Stimulated activated memory B cell treated with anti-CD40 and anti-IgM and Interleukin-4, amounts not matched to agents 10 μg/mL and 1 μg/mL and 100 μg/mL, for 72 hours (primary cell): ENCODE measurements at places on chromosomes 13 and 19.

GRCh38 chr13:106161146-106161545 is 374.3 kb downstream of the EFNB2 start:
- no peak for ATAC-seq

DNA sequence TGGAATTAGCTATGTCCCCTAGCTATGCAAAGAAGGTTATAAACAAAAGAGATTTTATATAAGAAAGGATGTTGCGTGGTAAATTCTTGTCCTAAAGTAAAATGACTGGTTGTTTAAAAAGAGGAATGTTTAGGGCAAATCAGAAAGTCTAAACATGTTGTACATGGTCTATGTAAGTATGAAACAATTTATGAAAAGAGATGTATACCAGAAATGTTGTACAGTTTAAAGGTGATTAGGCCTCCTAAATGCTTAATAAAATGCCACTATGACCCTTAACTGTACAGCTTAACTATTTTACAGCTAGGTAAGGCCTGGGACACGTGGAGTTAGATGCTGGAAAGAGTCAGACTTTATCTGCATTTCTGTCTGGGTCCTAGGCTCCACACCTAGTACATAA is 775.9 kb upstream of the KLHL1 start:
- ATAC-seq = no peak

DNA sequence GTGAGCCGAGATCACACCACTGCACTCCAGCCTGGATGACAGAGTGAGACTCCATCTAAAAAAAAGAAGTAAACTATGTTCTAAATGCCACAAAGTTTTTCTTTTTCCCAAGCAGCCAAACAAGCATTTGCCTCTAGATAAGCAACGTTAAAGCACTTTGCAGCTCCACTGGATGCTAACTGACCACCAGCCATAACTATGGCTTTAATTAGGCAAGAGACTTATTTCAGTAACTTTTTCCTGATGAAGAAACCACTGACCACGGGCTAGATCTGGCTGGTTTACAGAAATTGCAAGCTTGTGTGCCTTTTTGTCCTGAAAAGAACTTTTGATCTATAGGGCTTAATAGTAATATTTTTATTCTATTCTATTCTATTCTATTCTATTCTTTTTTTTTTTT is 22.1 kb downstream of the CD70 start:
- ATAC-seq = no peak

DNA sequence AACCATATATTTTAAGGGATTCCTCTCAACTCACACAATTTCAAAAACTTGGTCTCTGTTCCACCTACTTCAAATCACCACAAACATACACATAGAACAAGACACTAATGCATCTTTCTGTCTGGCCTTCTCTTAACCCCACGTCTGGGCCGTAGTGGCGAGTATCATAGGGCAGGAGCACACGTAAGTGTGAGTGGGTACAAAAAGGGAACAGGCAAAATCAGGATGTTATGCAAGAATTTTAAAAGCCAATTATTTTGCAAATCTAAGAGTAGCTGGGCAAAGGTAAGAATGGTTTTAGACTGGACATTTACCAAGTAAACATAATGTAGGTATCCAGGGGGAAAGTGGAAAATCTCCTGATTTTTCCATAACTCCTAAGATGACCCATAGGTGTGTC is 35.1 kb downstream of the MTMR6 start:
- ATAC-seq = no peak

DNA sequence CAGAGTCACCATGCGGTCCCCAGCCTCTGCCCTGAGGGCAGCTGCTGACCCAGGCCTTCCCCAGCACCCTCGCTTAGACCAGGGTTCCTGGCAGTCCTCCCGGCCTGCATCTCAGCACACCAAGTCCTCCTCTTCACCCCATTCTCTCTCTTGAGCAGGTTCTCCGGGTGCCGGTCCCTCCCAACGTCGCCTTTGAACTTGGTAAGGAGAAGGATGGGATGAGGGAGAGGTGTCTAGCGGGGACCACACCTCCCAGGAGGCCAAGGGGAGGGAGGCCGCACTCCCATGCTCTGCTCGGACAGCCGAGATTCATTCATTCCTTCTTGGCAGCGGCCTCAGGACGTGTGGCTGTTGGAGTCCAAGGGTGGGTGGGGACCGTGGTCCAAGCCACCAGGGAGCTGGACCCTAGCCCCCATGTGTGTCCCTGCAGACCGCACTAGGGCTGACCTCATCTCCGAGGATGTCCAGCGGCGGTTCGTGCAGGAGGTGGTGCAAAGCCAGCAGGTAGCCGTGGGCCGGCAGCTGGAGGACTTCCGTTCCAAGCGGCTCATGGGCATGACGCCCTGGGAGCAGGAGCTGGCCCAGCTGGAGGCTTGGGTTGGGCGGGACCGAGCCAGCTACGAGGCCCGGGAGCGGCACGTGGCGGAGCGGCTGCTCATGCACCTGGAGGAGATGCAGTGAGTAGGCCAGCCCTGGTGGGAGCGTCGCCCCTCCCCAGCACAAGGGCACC is 9.4 kb downstream of the ARHGEF1 start:
- ATAC-seq = no peak

GRCh38 chr19:19304186-19304965 is 15.9 kb downstream of the SUGP1 start:
- no peak for ATAC-seq

- ATAC-seq = no peak
Observed at GRCh38 chr13:97967948-97968347, 14.5 kb downstream of the IPO5 start.

DNA sequence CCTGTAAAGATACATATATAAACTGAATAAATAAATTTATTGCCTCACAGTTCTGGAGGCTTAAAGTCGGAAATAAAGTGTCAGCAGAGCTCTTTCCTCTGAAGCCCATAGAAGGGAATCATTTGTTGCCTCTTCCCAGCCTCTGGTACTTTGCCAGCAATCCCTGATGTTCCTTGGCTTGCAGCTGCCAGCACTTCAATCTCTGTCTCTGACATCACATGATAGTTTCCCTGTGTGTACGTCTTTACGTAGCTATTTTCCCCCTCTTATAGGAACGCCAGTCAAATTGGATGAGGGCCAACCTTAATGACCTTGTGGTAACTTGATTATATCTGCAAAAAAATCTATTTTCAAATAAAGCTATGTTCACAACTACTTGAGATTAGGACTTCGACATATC is 250.9 kb downstream of the LIG4 start:
- ATAC-seq = no peak

DNA sequence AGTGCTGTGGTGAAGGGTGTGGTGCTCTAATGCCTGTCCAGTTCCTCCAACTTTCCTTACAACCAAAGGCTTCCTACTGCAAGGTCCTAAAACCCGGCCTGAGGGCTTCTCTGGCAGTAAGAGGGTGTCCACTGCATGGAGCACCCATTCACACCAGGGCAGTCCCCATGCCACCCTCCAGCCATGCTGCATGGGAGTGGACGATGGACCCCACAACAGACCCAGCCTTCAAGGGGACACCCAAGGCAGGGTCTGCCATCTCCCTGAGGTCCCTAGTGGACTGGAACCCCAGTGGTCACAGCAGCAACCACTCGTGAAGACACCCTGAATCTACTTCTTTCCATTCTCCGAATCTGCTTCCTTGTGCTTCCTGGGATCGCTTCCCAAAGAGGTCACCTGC is 117.6 kb upstream of the SOX1 start:
- no peak for ATAC-seq

DNA sequence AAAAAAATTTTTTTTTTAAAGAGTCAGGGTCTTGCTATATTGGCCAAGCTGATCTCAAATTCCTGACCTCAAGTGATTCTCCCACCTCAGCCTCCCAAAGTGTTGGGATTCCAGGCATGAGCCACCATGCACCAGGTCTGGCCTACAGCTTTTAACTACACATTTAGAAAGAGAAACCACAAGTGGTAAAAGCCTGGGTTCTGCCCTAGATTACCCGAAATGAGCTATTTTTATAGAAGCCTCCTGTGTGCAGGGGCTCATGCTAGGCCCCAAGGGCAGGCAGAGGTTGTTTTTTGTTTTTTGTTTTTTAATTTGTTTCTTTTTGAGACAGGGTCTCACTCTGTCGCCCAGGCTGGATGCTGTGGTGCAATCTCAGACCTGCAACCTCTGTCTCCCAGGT is 14.0 kb upstream of the MYADM start:
- ATAC-seq = no peak

DNA sequence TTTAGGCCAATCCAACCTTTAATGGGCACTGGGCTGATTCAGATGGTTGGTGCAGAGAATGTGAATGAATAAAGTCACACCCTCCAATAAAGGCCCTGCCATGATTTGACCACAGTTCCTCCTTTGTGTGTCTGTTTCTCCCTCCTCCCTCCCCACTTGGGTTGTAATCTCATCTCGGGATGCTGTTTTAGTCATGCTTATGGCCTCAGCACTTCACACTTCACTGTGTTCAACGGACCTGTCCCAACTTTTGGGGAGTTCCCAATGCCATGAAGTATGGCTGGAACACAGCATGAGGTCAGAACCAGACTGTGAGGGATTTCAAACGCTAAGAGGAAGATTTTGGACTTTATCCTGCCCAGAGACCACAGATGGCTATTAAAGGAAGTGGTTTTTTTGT is 5.6 kb upstream of the RAB8A start:
- peak; percentile 44 for ATAC-seq

- ATAC-seq = no peak
Observed at GRCh38 chr13:90947976-90948375, 399.5 kb upstream of the MIR17HG start.

GRCh38 chr19:44582581-44583265 is 30.6 kb upstream of the IGSF23 start:
- ATAC-seq = no peak

GRCh38 chr19:30516531-30516930 is 144.3 kb downstream of the ZNF536 start:
- ATAC-seq = no peak

GRCh38 chr19:50368649-50369570 is 3.5 kb upstream of the NAPSA start:
- peak; percentile 83 for ATAC-seq

DNA sequence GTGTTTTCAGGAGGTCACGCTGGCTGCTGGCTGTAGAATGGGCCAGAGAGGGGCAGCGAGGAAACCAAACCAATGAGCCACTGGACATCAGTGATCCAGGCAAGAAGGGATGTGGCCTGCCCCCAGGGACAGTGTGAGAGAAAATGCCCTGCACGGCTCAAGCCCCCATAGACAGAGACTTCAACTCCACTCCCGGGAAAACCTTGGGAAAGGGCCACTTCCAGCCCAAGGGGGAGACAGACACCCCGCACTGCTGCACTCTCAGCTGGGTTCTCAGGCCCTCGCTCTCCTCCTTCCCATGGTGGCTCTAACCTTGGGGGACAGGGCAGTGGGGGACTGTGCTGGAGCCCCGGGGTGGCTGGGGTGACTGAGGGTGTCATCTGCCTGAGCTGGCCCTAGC is 172.0 kb downstream of the KATNAL1 start:
- no peak for ATAC-seq

- ATAC-seq = no peak
Observed at GRCh38 chr19:46935066-46935663, 74.4 kb downstream of the ARHGAP35 start.

DNA sequence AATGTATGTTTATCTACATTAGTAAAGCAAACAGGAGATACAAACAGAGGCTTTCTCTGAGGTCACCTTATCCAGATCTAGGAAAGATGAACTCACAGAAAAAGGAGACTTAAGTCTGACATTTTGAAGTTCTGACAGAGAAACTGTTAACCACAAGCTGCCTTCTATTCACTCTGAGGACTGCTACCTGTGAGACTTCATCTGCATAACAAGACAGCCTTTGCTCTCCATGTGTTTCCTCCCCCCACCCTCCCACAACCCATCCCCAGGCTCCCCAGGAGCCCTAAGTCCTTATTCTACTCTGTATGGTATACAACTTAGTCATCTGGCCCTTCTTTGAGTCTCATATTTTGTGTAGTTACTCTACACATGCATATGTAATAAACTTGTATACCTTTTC is 699.0 kb downstream of the FGF9 start:
- no peak for ATAC-seq

- no peak for ATAC-seq
Observed at GRCh38 chr19:39811064-39811463, 22.9 kb downstream of the DYRK1B start.

- no peak for ATAC-seq
Observed at GRCh38 chr13:20960663-20961309, 58.2 kb upstream of the XPO4 start.

DNA sequence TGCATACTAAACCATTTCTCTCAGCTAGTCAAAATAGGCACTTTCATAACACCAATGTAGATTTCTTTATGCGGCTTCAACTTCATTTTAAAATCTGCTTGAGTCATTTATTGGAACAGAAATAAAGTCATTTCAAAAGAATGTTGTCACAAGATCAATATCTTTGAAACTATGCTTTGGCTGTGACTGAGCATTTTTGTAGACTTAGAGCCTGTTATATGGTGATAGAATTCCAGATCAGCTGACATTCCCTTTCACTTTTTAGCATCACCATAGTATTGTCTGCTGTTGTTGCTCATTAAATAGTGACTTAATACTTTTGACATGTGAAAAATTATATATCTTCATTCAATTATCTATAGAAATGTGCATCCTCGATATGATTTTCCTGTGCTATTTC is 279.2 kb upstream of the PRR20A start:
- ATAC-seq = no peak

- peak; percentile 67 for ATAC-seq
Observed at GRCh38 chr19:18789883-18790565, 1.1 kb downstream of the COMP start.

GRCh38 chr13:39422845-39423565 is 180.0 kb downstream of the LHFPL6 start:
- ATAC-seq = no peak

GRCh38 chr19:7515645-7516151 is at the start of gene ZNF358:
ZNF358 (plus strand) TSS chr19:7516103; CDS start chr19:7519243, 3,140 bp downstream.
- ATAC-seq = peak; percentile 77
